Gastrocnemius medialis (tissue), 4 donors: ENCODE measurements at places on chromosomes 1 and 21.

- DNase-seq, result no peak
These were observed 2.7 kb downstream of the RBM15 start for GRCh38 chr1:110341872-110342331.

DNA sequence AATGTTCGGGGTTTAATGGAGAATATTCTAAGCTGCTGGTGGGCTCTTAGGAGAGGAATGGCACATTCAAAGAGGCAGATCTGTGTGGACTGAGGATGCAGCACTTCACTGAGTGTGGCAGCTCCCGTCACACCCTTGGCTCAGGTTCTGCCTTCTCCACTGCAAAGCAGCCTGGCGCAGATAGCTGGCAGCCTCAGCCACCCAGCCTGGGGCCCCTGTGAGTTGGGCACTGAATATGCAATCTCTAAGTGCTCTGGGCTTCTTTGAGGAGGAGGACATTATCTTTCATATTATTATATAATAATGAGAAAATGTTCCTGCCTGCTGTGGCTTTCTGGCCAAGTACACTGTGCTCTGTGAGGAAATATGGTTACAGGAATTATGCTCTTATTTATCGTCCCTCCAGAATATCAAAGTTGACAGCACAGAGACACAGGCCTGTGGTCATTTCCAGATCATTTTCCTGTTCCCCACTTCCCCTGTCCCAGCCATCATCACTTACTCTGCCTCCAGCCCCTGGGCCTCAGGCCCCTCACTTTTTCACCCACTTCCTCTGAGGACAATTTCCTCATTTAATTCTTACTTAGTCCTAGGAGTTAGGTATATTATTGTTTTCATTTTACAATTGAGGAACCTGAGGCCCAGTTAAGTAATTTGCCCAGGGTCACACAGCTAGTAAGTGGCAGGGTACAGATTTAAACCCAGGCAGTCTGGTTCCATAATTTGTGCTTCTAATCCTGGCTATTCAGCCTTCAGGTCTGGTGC lies 53.6 kb downstream of the MAB21L3 start:
- no peak for DNase-seq

DNA sequence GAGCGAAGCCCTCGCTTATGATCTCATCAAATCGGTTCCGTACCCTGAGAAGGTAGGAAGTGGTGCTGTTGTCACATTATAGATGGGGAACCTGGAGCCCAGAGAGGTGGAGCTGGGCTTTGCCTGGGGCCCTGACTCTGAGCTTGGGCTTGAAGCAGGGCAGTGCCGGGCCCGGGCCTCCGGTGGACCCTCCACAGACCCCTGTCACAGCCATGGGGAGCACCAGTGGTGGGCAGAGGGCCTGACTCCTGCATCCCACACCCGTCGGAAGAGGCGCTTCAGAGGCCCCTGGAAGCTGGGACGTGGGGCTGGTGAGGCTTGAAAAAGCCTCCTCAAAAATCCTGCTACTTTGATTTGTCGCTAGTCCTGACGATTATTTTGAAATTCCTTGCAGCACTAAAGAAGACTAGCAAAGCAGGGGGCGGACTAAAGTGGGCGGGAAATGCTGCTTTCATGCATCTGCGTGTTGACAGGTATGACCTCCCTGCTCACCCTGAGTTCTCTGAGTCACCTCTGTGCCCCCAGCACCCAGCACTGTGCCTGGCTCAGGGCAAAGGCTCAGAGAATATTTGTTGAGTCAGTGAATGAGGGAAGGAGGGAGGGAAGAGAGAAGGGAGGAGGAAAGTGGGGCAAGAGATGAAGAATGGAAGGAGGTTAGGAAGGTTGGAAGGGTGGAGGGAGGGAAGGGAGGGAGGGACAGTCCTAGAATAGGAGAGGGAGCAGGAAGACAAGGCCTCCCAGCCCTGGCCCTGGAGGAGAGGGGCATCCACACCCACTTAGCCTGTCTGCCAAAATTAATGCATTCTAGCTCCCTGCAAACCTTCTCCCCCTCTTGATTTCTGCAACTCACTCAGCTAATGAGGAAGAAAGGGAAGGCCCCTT lies 262.8 kb upstream of the VAMP3 start:
- DNase-seq, result no peak

DNA sequence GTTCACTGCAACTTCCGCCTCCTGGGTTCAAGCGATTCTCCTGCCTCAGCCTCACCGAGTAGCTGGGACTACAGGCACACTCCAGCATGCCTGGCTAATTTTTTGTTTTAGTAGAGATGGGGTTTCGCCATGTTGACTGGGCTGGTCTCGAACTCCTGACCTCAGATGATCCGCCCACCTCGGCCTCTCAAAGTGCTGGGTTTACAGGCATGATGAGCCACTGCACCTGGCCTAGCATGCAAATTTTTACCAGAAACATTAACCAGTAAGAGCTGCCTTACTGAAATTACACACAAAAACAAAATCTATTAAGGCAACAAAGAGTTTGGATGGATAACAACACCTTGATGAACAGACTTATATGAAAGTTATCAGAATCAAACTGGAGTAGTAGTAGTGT lies 12.1 kb downstream of the ZZZ3 start:
- DNase-seq, result no peak

DNA sequence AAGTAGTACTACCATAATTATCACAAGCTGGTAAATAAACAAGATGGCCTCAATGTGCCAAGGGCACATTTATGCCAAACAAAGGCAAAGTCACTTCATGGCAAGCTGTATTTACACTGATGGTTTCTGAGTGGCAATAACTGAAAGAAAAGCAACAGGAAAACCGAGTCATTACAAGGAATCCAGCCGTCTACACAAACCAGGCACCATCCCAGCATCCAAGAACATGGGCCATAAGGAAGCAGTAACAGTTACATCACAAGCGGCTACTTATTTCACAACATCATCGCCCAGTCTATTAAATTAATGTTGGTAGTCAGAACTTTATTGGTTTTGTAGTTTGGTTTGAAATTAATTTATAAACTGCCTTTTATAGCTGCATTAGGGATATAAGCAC lies 214.2 kb downstream of the RERE start:
- DNase-seq, result no peak

- DNase-seq, result no peak
These were observed 213.2 kb upstream of the JUN start for GRCh38 chr1:58997060-58997411.

DNA sequence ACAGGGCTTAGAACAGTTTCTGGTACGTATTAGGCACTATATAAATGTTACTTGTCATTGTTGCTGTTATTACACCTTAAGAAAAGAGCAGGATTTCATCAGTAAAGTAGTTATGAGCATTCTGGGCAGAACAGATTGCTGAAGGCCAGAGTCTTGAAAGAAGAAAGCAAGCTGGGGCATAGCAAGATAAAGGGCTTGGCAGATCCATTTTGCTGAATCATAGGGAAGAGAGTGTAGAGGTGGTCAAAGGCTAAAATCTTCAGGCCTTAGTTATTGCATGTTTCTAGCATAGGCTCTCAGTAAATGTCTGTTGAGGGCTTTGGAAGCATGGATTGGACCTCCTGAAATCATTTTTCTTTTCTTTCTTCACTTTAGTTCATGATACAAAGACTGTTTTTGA lies 67.5 kb downstream of the PLA2G4A start:
- DNase-seq, result no peak

GRCh38 chr1:225021037-225021436 lies 91.6 kb downstream of the DNAH14 start:
- DNase-seq, result no peak

DNA sequence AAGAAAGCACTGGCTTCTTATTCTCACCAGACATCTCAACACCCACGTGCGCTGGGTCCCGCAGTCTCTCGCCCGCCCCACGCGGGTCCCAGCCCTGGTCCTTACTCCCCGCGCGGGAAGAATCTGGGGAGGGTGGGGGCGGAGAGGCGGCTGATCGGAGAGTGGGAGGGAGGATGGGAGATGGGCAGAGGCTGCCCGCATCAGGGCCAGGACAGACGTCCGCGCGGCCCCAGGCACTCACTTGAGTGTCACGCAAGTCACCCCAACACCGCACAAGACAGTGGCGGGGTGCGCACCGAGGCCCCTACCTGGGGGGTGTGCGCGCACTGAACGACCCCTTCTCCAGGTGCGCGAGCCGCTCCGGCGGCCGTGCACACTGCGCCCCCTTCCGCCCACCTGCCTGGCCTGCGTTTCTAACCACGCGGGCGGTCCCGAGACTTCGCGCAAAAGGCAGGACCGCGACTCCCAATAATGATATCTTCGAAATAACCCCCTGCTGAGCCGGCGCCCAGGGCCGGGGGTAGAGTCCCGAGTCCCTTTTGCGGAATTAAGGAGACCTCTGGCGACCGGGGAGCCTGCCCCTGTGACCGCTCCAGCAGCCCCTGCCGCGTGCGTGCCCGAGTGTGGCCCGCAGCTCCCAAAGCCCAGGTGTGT lies 6.0 kb upstream of the SIM2 start:
- no peak for DNase-seq
